ENCODE measurements at places on chromosomes 16 and 17. TPM values are rescaled to one million over a fixed set of nuclear protein-coding genes. Genes with fewer than 3 reads are reported as not detected.

DNA sequence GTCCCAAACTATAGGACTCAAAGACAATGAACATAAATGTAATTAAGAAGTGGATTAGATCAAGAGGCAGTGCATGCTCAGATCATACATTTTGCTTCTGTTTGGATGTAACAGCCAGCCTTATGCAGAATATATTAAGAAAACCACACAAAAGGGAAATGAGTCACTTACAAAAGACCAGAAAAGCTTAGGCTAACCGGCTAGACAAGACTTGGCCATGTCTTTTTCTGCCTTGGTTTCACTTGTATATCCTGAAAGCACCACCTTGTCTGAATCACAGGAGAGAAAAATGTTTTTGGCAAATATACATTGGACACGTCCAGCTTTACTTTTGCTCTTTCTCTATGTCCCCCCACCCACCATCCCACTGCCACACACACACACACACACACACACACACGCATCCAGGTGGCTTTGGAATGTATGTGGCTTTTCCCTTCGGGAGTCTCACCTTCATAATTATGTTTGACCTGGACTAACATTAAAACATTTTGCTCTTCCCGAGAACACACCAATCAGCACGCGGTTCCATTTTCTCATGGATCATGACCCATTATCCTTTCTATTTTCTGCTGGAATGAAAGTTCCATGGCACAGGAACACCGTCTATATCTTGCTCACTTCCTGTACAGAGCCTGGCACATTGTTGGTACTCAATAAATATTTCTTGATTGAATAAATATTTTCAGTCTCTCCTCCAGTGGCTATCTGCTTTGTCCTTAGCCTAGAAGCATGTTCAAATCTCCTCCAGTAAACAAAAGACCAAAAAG, 64.6 kb downstream of the CDK5R1 start:
- H3K4me3 ChIP-seq: no peak overlapping the region
- no peaks in the 10 kb centered on the region for H3K36me3 ChIP-seq
- H3K27me3 ChIP-seq: no peaks in the 10 kb centered on the region
- DNase-seq: no peak

TPSB2 gene
- 26.8 TPM for total RNA-seq

CCL16 gene
- not detected for total RNA-seq

- H3K4me3 ChIP-seq: peak overlapping the region; percentile 6
- H3K27me3 ChIP-seq: no peaks in the 10 kb centered on the region
- DNase-seq: no peak
- H3K27ac ChIP-seq: peak overlapping the region; percentile 92
Measured at GRCh38 chr17:77287432-77288068, 146.8 kb downstream of the SEC14L1 start.

- no peak overlapping the region for H3K27ac ChIP-seq
- no peak overlapping the region for H3K4me3 ChIP-seq
- DNase-seq: no peak
- H3K4me1 ChIP-seq: peaks cover 6% of the 10 kb centered on the region
Measured at GRCh38 chr16:72959301-72959996, 88.5 kb downstream of the ZFHX3 start.

MT1G gene
- total RNA-seq: 49.0 TPM

DNA sequence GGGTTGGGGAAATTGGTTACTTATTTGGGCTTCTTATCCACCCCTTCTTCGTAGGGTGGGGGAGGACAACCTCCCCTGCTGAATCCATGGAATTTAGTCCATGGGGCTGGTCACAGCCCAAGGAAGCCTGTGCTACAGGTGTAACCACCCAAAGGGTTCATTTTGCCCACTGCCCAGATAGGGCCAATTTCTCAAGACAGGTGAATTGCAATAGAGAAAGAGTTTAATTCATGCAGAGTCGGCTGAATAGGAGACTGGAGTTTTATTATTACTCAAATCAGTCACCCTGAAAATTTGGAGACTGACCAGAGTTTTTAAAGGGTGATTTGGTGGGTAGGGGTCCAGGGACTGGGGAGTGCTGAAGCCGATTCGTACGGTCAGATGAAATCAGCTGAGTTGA, 101.5 kb upstream of the HS3ST2 start:
- H3K4me3 ChIP-seq: no peak overlapping the region
- no peaks in the 10 kb centered on the region for H3K36me3 ChIP-seq
- no peaks in the 10 kb centered on the region for H3K4me1 ChIP-seq
- no peak overlapping the region for H3K27ac ChIP-seq

DNA sequence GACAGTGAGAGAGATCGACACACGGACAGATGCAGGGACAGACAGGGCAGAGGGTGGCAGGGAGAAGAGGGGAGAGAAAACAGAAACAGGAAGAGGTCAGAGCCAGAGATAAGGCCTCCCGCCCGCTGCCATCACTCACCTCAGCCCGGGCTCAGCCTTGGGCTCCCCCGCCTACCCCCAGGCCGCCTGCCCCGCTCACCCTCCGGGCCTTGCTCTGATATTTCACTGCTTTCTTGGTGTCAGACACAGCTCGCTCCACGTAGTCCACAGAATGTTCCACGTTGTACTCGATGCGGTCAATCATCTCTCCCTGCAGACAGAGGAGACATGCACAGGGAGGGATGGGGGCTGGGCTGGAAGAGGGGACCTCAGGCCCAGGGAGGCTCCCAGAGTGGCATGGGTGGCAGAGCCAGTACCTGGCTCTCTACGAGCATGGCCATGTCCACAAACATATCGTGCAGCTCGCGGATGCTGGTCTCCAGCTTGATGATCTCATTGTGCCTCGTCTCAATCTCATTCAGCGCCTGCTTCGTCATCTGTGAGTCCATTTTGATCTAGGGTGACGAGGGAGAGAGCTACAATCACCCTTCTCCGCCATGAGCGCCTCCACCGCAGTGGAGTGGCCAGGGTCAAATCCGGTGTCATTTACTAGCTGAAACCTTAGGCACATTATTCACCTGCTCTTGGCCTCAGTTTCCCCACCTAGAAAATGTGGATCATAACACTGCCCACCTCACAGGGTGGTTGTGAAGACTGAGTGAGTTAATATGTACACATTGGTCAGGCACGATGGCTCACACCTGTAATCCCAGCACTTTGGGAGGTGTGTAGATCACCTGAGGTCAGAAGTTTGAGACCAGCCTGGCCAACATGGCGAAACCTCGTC, 8.2 kb downstream of the HSD3B7 start:
- H3K27me3 ChIP-seq: no peaks in the 10 kb centered on the region
- H3K27ac ChIP-seq: no peak overlapping the region
- H3K36me3 ChIP-seq: peaks cover 6% of the 10 kb centered on the region
- no peak overlapping the region for H3K4me3 ChIP-seq

KRTAP2-2 gene
- 8.2 TPM for total RNA-seq

GRCh38 chr17:77542551-77543490, 402.1 kb downstream of the SEC14L1 start:
- peaks cover 23% of the 10 kb centered on the region for H3K27me3 ChIP-seq
- peaks cover 12% of the 10 kb centered on the region for H3K4me1 ChIP-seq
- no peak overlapping the region for H3K27ac ChIP-seq
- DNase-seq: peak; percentile 92
- H3K36me3 ChIP-seq: no peaks in the 10 kb centered on the region
- no peak overlapping the region for H3K4me3 ChIP-seq

DNA sequence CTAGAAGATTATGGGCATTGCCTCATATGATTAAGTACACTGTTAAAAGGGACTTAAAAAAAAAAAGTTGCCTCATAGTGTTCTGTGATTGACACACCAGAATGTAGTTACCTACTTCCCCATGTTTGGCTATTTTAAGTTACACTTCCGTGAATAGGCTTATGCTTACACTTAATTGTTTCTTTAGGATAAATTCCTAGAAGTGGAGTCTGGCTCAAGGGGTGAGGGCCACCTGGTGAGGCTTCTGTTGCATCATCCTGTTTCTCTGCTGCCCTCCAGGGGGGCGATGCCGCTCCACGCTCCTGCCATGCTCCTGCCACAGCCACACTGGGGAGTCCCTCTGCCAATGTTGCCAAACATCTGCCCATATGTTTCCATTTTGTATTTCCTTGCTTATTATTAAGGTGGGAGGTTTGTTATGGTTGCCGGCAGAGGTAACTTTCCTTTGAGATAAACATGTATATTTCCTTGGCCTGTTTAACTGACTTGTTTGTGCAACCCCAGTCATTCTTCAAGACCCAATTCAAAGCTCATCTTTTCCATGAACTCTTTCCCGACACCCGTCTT, 73.1 kb downstream of the KSR1 start:
- no peak overlapping the region for H3K27ac ChIP-seq
- no peaks in the 10 kb centered on the region for H3K36me3 ChIP-seq
- DNase-seq: no peak
- H3K27me3 ChIP-seq: no peaks in the 10 kb centered on the region
- H3K4me1 ChIP-seq: peaks cover 40% of the 10 kb centered on the region
- no peak overlapping the region for H3K4me3 ChIP-seq

SLC22A31 gene
- 6.6 TPM for total RNA-seq

TBC1D3C gene
- not detected for total RNA-seq

GRCh38 chr16:71439523-71439922, 2.3 kb downstream of the TLE7 start:
- H3K4me3 ChIP-seq: no peak overlapping the region
- H3K27me3 ChIP-seq: peaks cover 5% of the 10 kb centered on the region
- H3K36me3 ChIP-seq: no peaks in the 10 kb centered on the region
- no peaks in the 10 kb centered on the region for H3K4me1 ChIP-seq

TK1 gene
- 7.7 TPM for total RNA-seq

GRCh38 chr16:17241264-17241835, 229.4 kb downstream of the XYLT1 start:
- no peak overlapping the region for H3K4me3 ChIP-seq
- H3K4me1 ChIP-seq: no peaks in the 10 kb centered on the region
- no peak for DNase-seq
- no peak overlapping the region for H3K27ac ChIP-seq

GRCh38 chr17:83099086-83099555, 19.7 kb downstream of the METRNL start:
- H3K4me1 ChIP-seq: peaks cover 77% of the 10 kb centered on the region
- H3K27ac ChIP-seq: peak overlapping the region; percentile 81
- peaks cover 24% of the 10 kb centered on the region for H3K36me3 ChIP-seq

- no peaks in the 10 kb centered on the region for H3K36me3 ChIP-seq
- H3K4me3 ChIP-seq: no peak overlapping the region
- DNase-seq: no peak
- H3K27ac ChIP-seq: no peak overlapping the region
Measured at GRCh38 chr17:66398617-66399016, 96.2 kb downstream of the PRKCA start.

DNASE1 gene
- total RNA-seq: 16.8 TPM

- no peak overlapping the region for H3K27ac ChIP-seq
- H3K4me1 ChIP-seq: no peaks in the 10 kb centered on the region
- DNase-seq: no peak
- H3K4me3 ChIP-seq: no peak overlapping the region
- no peaks in the 10 kb centered on the region for H3K36me3 ChIP-seq
Measured at GRCh38 chr17:10474536-10474935, 5.2 kb upstream of the MYH4 start.

RGS9 gene
- 1.1 TPM for total RNA-seq

- H3K4me3 ChIP-seq: no peak overlapping the region
- H3K27ac ChIP-seq: no peak overlapping the region
- no peaks in the 10 kb centered on the region for H3K36me3 ChIP-seq
- no peak for DNase-seq
Measured at GRCh38 chr17:65307081-65307960, 170.2 kb downstream of the RGS9 start.

Data from suprapubic skin (tissue), 4 donors.